Activated T-cell treated with anti-CD3 and anti-CD28 coated beads for 48 hours (primary cell): ENCODE measurements at places on chromosomes 4 and X.
A peak's percentile ranks its signal among the peaks of the same experiment; 100 is the strongest.

DNA sequence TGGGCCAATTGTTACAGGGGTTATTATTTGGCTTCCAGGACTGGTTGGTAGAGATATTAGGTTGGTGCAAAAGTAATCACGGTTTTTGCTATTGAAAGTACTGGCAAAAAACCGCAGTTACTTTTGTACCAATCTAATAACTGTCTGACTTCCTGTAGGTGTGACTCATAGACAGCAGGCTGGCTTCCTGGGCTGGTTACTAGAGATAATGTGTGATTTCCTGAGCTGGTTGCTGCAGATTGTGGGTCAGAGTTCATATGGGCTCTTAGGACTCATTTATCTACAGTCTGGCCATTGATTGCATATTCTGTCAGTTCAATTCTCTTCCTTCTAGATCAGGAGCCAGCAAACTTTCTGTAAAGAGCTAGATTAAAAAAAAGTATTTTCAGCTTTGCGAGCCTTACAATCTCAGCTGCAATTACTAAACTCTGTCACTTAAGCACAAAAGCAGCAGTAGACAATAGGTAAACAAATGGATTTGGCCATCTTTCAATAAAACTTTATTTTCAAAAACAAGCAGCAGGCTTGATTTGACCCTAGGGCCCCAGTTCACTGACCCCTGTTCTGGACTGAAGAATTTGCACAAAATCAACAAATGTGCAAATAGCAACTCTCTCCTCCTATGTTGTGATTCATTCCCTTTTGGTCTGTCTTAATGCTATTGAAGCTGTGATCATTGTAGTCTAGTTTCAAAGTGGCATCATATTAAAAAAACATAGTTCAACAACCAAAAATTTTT, 50.8 kb upstream of the BOD1L1 start:
- no peak for DNase-seq

DNA sequence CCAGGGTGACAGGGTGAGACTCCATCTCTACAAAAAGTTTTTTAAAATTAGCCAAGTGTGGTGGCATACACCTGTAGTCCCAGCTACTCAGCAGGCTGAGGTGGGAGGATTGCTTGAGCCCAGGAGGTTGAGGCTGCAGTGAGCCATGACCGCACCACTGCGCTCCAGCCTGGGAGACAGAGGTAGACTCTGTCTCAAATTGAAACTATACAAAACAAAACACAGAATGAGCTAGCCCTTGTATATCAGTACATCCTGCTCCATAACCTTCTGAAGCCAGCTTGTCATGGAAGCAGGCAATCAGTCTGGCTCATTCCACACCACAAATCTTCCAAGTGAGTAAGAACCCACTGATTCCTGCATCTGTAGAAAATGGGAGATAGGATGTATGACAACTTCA, 49.0 kb downstream of the CD99L2 start:
- DNase-seq: no peak

DNA sequence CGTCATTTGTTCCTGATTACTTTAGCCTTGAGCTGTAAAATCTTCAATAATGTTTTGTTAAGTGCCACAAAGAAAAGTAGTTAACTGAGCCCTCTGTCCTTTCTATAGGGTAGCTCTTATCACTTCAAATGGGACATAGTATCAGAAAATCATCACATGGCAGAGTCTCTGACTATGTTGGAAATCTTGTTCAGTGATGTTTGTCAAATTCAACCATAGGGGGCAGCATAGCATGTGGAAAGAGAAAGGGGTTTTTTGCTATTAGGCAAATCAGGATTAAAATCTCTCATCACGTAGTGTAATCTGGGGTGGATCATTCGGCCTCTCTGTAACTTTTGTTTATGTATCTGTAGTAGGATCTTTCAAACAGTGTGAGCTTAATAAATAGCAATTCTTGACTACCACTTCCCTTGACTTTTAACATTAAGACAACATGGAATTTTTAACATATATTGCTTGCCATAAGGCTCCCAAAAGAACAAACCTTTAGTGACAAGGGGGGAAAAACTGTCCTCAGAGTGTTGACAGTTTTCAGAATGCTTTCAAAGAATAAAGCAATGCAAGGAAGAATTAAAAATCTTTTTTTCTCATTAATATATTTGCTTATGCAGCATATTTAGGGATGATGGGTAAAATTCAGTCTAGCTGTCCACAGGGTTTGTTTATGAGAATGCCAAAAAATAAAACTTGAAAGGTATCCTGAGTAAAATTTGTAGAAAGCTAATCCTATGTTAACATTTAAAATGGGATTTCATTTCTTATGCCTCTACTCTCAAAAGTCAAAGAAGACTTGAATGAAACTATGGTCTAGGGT, 127.2 kb downstream of the FBXW7 start:
- no peak for DNase-seq

GRCh38 chr4:164252286-164252685, 501.6 kb upstream of the SMIM31 start:
- DNase-seq: no peak

DNA sequence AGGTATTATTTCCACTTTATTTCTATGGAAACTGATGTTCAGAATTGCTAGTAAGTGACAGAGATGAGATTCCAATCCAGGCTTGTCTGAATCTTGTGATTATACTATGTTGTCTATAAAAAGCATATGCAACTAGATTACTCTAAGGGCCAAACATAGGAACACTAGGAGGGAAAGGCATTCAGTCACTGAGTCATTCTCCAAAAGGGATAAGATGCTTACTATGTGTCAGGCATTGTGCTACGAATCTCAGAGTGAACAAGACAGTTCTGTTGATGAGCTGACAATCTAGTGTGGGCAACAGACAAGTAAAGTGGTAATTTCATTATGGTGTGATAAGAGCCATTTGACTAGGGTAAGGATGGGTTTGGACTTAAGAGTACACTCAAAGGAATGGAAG, 77.2 kb downstream of the RASL11B start:
- no peak for DNase-seq

- no peak for DNase-seq
Observed at GRCh38 chr4:33226133-33226532, 2506.0 kb downstream of the PCDH7 start.

GRCh38 chr4:141027421-141027820, 105.8 kb downstream of the RNF150 start:
- DNase-seq: no peak

- no peak for DNase-seq
Observed at GRCh38 chr4:34200535-34200934, 2043.8 kb downstream of the ARAP2 start.

- no peak for DNase-seq
Observed at GRCh38 chrX:143306991-143307937, 210.0 kb downstream of the SPANXN3 start.

DNA sequence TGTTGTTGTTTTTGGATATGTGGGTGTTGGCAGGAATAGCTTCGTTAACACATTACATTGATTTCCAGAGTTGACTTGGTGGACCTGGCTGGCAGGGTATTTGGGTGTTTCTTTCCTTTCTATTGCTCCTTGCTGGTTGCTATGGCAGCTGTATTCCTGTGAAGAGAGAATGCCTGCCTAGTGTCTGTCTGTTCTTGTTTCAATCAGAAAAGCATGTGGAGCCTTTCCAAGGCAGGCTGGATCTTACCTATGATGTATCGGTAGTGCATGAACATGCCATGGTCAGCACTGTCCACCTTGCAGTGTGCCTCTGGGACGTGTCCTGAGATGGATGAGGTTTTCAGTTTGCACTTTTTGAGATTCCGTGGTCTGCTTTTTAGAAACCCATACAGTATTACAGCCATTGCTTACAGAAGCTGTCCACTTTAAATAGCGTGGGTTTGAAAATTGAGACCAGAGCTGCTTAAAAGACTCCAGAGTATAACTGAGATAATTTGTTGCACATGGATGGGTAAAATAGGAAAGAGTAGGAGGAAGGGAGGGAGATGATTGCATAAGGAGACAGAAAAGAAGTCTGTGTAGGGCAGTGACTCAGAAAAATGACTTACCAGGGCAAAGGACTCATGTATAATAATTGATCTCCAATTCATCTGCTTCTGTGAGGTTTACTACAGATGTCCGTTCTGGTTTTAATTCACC, 20.0 kb upstream of the AADAT start:
- DNase-seq: no peak

- DNase-seq: no peak
Observed at GRCh38 chr4:106318511-106318910, 2.2 kb downstream of the AIMP1 start.

GRCh38 chrX:1323315-1323714, 13.3 kb upstream of the IL3RA start:
- peak; percentile 56 for DNase-seq

DNA sequence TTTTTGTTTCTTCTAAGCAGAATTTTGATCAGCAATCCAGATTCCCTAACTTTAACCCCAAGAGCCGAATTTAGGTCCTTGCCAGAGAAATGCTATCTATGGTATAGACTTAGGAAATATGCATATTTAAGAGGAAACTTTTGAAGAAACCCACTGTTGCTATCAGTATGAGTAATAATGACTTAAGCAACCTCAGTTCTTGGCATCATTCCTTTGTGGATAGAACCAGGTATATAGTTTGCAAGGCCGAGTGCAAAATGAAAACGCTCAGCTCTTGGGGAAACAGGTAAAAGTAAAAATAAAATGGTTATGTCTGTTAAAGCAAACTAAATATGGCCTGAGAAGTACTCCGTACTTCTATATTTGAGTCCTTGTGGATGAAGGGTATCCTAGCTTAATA, 78.1 kb downstream of the ARSF start:
- DNase-seq: no peak

- DNase-seq: no peak
Observed at GRCh38 chr4:44447563-44448504, 775 bp downstream of the KCTD8 start.

DNA sequence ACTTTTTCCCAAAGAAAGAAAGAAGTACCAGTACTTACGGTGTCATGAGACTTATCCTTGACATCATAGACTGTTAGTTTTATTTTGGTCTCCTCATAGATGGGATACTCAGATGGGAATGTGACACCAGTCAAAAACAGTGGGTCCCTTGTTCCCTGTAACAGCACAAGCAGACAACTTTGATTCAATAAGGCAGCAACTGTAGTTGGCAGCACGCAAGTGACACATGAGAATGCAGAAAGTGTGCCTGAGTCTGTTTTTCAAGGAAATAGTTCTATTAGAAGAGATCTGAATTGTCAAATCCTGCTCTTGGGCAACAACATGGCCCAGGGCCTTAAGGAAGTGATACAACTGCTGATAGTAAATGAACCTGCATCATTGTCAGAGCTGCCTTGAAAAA, 443.2 kb downstream of the INPP4B start:
- no peak for DNase-seq

DNA sequence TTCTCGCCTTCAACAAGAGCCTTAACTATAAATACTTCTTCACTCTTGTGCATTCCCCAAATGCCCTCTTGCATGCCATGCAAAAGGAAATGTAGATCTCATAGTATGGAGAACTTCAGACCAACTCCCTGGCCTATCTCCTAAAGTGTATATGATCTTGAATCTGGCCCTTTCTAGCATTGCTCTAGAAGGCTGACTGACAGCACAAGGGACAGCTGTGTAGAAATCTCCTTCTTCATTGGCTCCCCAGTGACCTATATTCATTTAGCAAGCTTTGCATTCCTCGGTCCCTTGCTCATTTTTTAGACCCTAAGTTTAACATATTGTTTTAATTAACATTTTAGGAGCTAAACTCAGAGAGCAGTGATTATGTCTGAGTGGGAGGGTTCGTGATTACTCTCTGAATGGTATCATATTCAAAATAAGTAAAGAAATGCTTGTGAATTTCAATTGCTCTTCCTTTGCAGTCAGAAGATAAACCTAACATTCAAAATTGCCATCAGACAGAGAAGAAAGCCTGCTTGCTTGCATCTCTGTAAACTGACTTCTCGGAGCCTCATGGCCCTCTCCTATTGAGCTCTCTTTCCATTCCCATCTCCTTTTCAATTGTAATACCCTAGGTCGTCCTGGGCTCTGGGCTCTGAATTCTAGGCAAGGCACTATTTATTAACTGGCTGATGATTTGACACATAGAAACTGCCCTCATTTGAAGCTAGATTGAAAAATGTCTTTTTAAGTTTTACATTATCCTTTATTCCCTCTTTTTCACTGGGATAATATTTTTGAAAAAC, 120.3 kb upstream of the PRKG2 start:
- DNase-seq: no peak

DNA sequence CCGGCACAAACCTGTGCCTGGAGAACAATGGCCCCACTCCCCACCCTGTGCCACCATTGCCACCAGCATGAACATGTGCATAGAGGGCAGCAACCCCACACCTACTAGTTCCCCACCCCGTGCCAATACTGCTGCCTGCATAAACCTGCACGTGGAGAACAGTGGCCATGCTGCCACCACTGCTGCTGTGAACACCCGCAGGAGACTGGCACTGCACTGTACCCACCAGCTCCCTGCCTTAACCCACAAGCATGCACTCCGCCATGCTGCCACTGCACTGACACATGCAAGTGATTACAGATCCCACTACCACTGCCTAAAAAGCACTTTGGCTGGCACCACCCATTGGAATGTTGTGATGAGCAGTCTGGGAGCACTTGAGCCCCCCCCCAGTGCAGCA, 77.3 kb downstream of the NAA11 start:
- DNase-seq: no peak

GRCh38 chrX:19869193-19869592, 18.2 kb downstream of the SH3KBP1 start:
- DNase-seq: no peak

- DNase-seq: no peak
Observed at GRCh38 chr4:17163156-17163771, 264.8 kb upstream of the LDB2 start.

- DNase-seq: no peak
Observed at GRCh38 chrX:105876658-105877057, 54.3 kb downstream of the NRK start.

GRCh38 chrX:134416087-134416486, 43.9 kb upstream of the HPRT1 start:
- no peak for DNase-seq

DNA sequence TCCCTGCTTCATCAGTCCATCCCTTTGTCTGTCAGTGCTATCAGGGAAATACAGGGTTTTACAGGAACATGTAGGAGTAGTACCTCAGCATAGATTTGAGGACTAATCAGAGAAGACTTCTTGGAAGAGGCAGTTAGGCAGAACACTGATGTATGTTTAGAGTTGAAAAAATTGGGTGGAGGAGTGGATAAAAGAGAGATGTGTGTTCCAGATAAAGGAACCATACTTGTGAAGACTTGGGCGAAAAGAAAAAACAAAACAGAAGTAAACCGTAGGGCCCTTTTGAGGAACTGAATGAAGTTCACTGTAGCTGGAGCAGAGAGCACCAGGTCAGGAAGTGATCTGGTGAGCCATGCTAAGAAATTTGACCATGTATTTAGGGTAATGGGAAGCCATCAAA, 32.3 kb downstream of the AFF1 start:
- no peak for DNase-seq

DNA sequence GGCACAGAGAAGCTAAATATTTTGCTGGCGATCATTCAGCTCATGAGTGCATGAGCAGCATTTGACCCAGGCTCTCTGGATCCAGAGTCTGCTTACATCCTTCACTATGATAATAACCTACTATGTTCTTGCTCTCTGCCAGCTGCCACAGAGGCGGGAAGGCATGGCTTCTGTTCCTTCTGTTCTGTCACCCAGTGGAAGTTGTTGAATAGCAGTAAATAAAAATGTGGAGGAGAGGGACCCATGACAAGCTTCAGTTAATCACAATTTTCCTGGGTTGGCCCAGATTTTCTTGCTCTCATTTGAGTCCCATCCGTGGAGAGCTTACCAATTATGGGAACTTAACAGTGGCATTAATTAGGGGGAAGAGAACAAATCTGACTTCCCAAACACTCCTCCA, 250.1 kb upstream of the NOCT start:
- no peak for DNase-seq

GRCh38 chrX:18574591-18574990, 97.3 kb downstream of the RS1 start:
- no peak for DNase-seq

- DNase-seq: no peak
Observed at GRCh38 chr4:89486042-89486441, 178.4 kb upstream of the GPRIN3 start.
